Left ventricle myocardium inferior (tissue), 1 donor: ENCODE measurements at places on chromosomes 5 and 9.

DNA sequence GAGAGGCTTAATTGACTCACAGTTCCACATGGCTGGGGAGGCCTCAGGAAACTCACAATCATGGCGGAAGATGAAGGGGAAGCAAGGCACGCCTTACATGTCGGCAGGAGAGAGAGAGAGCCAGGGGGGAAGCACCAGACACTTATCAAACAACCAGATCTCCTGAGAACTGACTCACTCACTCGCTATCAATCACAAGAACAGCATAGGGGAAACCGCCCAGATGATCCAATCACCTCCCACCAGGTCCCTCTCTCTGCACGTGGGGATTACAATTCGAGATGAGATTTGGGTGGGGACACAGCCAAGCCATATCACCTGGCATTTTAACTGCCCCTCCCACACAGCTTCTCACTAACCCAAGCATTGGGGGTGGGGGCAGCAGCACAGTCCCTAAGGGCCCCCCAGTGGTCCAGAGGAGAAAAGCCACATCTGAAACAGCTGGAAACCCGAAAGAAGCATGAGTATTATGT, 76.1 kb upstream of the ASS1 start:
- DNase-seq: no peak

DNA sequence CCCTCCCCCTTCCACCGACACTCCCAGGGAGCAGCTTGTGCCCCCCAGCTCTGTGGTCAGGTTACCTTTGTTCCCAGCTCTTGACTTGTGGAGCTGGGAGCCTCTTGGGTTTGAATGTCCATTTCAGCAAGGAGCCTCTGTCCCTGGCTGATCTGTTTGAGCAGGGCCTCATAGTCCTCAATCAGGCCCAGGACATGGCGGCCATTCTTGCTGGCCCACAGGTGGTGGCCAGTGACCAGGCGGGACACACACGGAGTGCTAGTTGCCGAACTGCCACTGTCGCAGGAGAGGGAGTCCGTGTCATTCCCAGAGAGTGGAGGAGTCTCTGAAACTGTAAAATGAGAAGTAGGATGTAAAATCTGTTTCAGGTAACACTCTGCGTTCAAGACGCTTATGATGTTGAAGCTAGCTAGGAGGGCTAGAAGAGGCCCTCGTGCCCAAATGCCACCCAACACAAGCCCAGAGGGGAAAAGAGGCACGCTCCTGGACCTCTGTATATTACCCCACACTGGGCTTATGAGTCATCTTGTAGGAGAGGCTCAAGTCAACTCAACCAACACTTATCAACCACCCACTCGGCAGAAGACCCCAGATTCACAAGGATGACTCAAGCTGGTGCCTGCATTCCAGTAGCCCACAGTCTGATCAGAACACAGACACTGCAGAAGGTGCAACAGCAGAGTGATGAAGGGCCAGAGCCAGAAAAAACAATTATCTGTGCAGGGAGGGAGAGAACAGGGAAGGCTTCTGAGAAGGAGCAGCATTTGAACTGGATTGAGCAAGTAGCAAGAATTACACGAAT, 177.0 kb downstream of the CDK5RAP2 start:
- no peak for DNase-seq

DNA sequence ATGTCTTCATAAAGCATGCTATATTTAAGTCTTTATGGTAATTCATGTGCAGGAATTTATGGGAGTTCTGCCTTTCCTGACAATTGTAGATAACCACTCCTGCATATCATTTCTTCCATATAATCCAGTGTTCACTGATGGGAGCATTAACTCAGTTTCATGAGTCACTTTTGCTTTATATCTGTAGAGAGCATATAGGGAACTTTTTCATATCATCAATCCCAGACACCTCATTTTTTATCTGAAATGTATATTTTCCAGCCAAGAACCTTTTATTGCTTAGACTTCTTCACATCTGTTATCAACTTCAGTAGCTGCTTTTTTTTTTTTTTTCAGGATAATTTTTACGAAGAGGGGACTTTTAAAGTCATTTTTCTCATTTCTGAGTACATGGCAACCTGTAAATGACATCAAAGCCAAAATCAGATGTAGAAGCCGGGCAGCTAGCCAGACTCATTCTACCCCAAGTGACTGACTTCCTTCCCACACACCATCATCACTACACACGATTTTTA, 41.1 kb downstream of the NFX1 start:
- DNase-seq: no peak

- DNase-seq: no peak
Observed at GRCh38 chr5:37283214-37283820, 34.1 kb upstream of the CPLANE1 start.

DNA sequence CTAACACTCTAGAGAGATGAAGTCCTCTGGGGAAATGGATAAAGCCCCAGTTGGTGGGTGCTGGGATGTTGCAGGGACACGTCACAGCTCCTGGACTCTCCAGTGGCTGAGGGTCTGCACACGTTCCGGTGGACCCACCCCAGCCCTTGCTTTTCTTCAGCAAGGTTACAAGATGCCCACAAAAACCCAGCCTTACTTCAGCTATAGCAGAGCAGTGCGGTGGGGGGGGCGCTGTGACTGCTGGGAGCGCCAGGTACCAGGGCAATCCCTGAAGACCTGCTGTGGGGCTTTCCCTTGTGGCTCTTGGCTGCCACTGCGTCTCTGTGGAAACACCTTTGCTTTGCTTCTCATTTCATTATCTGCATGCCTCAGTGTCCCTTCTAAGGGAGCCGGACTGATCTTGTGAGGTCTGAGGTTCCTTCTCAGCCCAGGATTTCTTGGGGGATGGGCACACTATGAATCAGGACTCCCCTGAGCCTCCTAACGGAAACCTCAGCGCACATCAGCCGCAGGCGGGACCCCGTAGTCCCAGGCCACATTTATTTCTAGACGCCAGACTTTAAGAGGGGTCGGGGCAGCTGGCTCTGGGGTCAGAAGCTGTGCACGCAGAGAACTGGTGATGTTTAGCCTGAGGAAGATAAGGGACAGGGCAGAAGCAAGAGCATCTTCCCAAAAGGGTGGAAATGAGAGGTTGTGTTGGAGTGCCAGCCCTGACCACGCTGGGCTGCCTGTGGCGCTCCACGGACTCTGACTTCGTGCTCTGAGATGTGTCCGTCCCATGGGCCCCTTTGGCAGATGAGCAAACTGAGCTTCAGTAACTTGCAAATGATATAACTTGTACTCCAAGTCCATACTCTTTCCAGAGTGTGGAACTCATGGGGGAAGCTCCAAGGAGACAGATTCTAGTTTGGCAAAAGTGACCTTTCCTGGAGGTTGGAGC, 106.8 kb downstream of the WNK2 start:
- DNase-seq: no peak
